ENCODE measurements at places on chromosomes 4 and X. TPM values are rescaled to one million over a fixed set of nuclear protein-coding genes. Genes with fewer than 3 reads are reported as not detected.

DNA sequence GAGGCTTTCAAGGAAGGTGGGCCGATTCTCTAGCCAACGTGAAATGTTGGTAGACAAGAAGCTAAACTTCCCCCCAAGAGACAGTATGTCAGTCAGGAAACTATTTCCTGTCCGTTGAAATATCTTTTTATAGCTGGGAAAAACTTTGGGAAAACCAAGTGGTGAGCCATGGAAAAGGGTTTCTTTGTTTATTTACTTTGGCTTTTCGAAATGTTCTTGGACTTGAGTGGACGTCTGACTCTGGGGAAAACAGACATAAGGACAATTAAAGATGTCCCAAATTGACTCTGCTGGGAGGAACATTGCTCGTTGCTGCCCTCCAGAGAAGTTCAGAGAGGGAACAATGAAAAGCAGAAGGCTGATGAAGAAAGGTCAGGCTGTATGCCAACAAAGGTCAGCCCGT, 295.4 kb downstream of the RAPGEF2 start:
- no peaks in the 10 kb centered on the region for H3K27me3 ChIP-seq
- no peak overlapping the region for H3K27ac ChIP-seq
- H3K4me3 ChIP-seq: no peak overlapping the region
- no peaks in the 10 kb centered on the region for H3K36me3 ChIP-seq
- H3K4me1 ChIP-seq: no peaks in the 10 kb centered on the region
- DNase-seq: no peak

GRCh38 chr4:176193126-176193525, 2.3 kb downstream of the SPATA4 start:
- no peaks in the 10 kb centered on the region for H3K27me3 ChIP-seq
- H3K4me3 ChIP-seq: no peak overlapping the region
- no peak overlapping the region for H3K27ac ChIP-seq

DNA sequence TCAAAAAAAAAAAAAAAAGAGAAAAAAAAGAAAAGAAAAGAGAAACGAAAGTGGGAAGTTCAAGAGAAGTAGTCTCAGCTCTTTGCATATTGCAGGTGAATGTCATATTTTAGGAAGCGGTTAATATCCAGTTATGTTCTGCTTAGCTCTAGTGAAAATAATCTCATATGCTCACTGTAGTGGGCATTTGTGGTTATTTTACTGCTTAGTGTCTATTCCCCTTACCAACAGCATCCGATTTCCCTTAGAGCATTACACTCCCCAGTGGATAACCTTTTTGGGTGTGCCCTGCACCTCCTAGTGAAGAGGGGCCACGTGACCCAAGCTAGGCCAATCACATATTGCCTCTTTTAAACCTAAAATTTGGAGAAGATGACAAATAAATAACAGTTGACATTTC, 111.2 kb upstream of the ZNF827 start:
- no peak overlapping the region for H3K4me3 ChIP-seq
- no peak for DNase-seq
- no peak overlapping the region for H3K27ac ChIP-seq
- H3K36me3 ChIP-seq: no peaks in the 10 kb centered on the region
- no peaks in the 10 kb centered on the region for H3K4me1 ChIP-seq
- H3K27me3 ChIP-seq: no peaks in the 10 kb centered on the region

DNA sequence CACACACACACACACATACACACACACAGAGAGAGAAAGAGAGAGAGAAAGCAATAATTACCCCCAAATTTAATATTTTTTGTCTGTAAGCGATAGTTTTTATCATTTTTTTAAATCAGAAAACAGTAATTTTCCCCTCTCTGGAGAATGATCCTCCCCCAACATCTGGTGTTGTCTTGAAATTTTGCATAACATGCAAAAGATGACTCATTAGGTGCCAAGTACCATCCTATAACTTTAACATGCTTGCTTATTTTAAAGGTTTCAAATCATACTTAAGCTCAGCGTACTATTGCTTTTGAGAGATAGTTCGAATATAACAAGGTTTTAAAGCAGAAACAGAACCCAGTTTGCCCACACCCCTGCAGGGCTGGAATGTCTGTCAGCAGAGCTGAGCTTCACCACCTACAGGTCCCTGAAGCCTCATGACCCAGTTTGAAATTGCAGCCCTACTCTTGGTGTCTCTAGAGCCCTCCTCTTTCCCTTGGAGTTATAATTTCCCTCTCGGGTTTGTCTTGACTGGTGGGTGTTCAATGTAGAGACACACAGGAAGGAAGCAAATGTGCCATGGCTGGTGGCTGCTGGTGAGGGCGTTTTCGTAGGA, 175.0 kb upstream of the HS3ST1 start:
- no peaks in the 10 kb centered on the region for H3K4me1 ChIP-seq
- no peak overlapping the region for H3K4me3 ChIP-seq
- H3K27ac ChIP-seq: no peak overlapping the region
- no peak for DNase-seq
- H3K36me3 ChIP-seq: no peaks in the 10 kb centered on the region

GRCh38 chrX:132092439-132093065, 35.3 kb downstream of the FRMD7 start:
- H3K36me3 ChIP-seq: no peaks in the 10 kb centered on the region
- peak; percentile 52 for DNase-seq
- H3K27ac ChIP-seq: no peak overlapping the region
- H3K27me3 ChIP-seq: no peaks in the 10 kb centered on the region
- no peak overlapping the region for H3K4me3 ChIP-seq
- H3K4me1 ChIP-seq: no peaks in the 10 kb centered on the region

DNA sequence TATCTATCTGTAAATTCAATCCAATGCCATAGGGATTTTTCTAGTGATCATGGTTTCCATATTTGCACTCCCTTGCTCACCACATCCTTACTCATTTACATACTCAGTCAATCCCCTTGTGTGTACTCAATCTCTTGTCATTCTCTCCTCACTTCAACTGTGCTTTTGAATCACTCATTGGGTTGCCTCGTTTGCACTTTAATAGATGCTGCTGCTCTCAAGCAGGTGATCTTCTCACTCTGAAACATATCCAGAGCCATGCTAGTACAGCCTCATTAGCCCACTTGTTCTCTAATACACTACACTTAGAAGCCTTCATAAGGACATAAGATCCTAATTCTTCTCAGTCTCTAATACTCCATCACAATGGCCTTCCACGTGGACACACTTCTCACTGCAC, 507.9 kb downstream of the TECRL start:
- no peaks in the 10 kb centered on the region for H3K4me1 ChIP-seq
- no peaks in the 10 kb centered on the region for H3K36me3 ChIP-seq
- no peaks in the 10 kb centered on the region for H3K27me3 ChIP-seq
- no peak for DNase-seq
- no peak overlapping the region for H3K4me3 ChIP-seq
- H3K27ac ChIP-seq: no peak overlapping the region

- no peaks in the 10 kb centered on the region for H3K27me3 ChIP-seq
- no peaks in the 10 kb centered on the region for H3K36me3 ChIP-seq
- no peaks in the 10 kb centered on the region for H3K4me1 ChIP-seq
- DNase-seq: no peak
- H3K27ac ChIP-seq: no peak overlapping the region
Measured at GRCh38 chrX:7603387-7603786, 239.6 kb upstream of the VCX start.

- no peak for DNase-seq
- H3K27me3 ChIP-seq: no peaks in the 10 kb centered on the region
- H3K36me3 ChIP-seq: no peaks in the 10 kb centered on the region
- no peak overlapping the region for H3K27ac ChIP-seq
- no peak overlapping the region for H3K4me3 ChIP-seq
Measured at GRCh38 chrX:24682739-24683432, 10.8 kb upstream of the POLA1 start.

GRCh38 chr4:26326791-26327190, 6.0 kb downstream of the RBPJ start:
- no peak for DNase-seq
- no peaks in the 10 kb centered on the region for H3K27me3 ChIP-seq
- no peak overlapping the region for H3K27ac ChIP-seq
- no peaks in the 10 kb centered on the region for H3K36me3 ChIP-seq
- no peak overlapping the region for H3K4me3 ChIP-seq

GRCh38 chr4:121148621-121149020, 15.5 kb downstream of the TNIP3 start:
- no peak for DNase-seq
- no peaks in the 10 kb centered on the region for H3K36me3 ChIP-seq
- no peak overlapping the region for H3K27ac ChIP-seq
- H3K4me3 ChIP-seq: no peak overlapping the region
- no peaks in the 10 kb centered on the region for H3K4me1 ChIP-seq
- no peaks in the 10 kb centered on the region for H3K27me3 ChIP-seq

DNA sequence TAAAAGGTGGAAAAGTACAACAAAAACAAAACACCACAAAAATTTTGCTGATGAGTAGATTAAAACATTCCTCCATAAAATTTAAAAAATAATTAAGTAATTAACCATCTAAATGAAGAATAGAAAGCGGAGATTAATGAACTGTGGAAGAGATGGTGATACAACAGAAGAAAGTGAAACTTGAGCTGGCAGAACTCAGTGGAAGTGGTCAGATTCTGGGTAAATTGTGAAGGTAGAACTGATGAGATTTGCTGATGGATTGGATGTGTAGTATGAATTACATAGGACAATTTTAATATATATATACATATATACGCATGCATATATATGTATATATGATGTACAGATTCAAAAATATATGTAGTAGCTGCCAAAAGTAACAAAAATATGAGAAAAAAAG, 73.9 kb downstream of the AMOT start:
- H3K27ac ChIP-seq: no peak overlapping the region
- H3K4me3 ChIP-seq: no peak overlapping the region
- H3K4me1 ChIP-seq: no peaks in the 10 kb centered on the region
- no peak for DNase-seq
- no peaks in the 10 kb centered on the region for H3K36me3 ChIP-seq
- no peaks in the 10 kb centered on the region for H3K27me3 ChIP-seq

GRCh38 chr4:141807103-141807891, 170.9 kb downstream of the IL15 start:
- H3K4me3 ChIP-seq: no peak overlapping the region
- no peaks in the 10 kb centered on the region for H3K27me3 ChIP-seq
- no peak for DNase-seq
- no peak overlapping the region for H3K27ac ChIP-seq
- no peaks in the 10 kb centered on the region for H3K4me1 ChIP-seq

GRCh38 chr4:48645225-48645794, 134.8 kb downstream of the FRYL start:
- no peaks in the 10 kb centered on the region for H3K36me3 ChIP-seq
- no peak for DNase-seq
- no peaks in the 10 kb centered on the region for H3K4me1 ChIP-seq

DNA sequence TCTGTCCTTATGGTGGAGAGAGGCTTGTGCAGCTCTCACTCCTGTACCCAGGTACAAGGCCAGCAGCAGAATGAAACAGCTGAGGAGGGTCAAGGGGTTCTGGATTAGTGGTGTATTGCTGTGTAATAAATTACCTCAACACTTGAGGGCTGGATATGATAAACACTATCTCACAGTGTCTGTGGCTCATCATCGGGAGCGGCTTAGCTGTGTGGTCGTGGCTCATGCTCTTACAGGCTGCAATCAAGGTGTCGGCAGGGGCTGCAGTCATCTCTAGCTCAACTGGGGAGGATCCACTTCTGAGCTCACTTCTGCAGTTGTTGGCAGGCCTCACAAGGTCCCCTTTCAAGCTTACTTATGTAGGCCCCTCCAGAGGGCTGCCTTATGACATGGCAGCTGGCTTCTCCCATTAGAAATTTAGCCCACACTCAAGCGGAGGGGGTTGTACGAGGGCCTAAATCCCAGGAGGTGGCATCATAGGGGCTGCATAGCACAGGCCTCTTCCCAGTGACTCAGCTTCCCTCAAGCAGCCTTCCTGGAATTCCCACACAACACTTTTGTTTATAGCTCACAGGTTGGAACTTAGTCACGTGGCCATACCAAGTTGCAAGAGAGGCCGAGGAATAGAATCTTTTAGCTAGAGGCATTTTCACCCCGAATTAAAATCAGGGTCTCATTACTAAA, 148.2 kb upstream of the RPS6KA3 start:
- H3K36me3 ChIP-seq: no peaks in the 10 kb centered on the region
- DNase-seq: no peak
- H3K27me3 ChIP-seq: no peaks in the 10 kb centered on the region
- no peaks in the 10 kb centered on the region for H3K4me1 ChIP-seq
- no peak overlapping the region for H3K4me3 ChIP-seq

DNA sequence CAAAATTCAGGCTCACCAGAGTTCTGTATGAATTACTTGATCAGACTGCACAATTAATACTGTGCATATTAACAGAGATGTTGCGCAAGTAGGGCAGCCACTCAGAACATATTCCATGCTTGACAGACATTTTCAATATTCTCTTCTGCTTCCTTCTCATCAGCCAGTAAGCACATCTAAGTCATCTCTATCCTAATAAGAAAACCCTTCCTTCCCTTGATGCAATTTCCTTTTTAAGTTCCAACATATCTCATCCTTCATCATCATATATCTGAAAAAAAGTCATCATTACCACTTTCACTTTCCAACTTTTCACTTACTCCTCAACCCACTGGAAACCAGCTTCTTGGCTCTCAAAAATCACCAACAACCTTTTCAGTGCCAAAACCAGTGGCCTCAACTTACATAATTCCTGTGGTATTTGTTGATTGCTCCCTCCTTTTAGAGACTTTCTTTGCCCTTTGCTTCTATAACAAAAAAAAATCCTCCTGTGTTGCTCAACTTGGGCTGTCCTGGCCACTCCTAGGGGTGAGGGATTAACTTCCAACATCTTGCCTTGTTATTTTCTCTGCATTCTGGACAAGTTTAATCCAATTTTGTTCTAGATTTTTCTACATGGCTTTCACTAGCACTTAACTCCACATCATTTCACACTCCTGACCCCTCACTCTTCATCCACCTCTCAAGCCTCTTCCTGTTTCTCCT, 14.1 kb downstream of the MBNL3 start:
- no peaks in the 10 kb centered on the region for H3K36me3 ChIP-seq
- no peak overlapping the region for H3K27ac ChIP-seq

The TMEM271 gene
- total RNA-seq: not detected

The SORCS2 gene
- total RNA-seq: 0.74 TPM

The ZCCHC4 gene
- total RNA-seq: 7.9 TPM

The CENPC gene
- total RNA-seq: 17.0 TPM

The CXXC4 gene
- 0.79 TPM for total RNA-seq

Measured in colonic mucosa (tissue), 4 donors.